ENCODE measurements at places on chromosomes 13 and 19. TPM values are rescaled to one million over a fixed set of nuclear protein-coding genes. Genes with fewer than 3 reads are reported as not detected.
A peak's percentile ranks its signal among the peaks of the same experiment; 100 is the strongest.

DNA sequence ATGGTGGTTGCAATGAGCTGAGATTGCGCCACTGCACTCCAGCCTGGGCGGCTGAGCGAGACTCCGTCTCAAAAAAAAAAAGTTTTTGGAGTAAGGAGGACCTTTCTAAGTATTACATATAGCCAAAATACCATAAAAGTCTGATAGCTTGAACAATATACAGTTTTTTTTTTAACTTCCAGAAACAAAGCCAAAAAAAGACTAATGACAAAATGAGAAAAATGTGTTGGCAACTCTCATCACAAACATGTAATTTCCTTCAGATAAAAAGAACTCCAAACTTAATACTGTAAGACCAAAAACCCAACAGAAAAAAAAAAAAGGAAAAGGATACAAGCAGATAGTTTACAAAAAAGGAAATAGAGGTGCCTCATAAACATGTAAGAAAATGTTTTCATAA lies 68.2 kb upstream of the MED4 start:
- H3K27ac ChIP-seq, result no peak overlapping the region
- DNase-seq, result no peak
- no peaks in the 10 kb centered on the region for H3K27me3 ChIP-seq
- no peaks in the 10 kb centered on the region for H3K36me3 ChIP-seq

DNA sequence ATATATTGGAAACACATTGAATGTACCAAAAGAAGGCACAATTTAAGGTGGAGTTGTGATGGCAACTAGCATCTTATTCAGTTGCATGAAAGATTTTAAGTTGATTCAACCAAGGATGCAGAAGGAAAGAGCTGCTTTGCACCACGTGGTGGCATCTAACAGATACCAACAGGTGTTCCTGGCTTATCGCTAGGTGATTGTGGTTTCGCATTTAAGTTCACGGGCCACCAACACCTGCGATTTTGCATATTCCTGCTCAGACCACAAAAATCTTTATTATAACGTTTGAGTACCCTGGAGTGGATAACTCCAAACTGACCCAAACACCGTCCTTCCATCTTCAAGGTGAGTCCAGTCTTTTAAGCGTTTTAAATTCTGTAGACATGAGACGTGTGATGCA lies 45.3 kb downstream of the RGCC start:
- H3K27me3 ChIP-seq, result peaks cover 15% of the 10 kb centered on the region
- no peak for DNase-seq
- no peak overlapping the region for H3K27ac ChIP-seq

Gene TSPAN16
- not detected for total RNA-seq

DNA sequence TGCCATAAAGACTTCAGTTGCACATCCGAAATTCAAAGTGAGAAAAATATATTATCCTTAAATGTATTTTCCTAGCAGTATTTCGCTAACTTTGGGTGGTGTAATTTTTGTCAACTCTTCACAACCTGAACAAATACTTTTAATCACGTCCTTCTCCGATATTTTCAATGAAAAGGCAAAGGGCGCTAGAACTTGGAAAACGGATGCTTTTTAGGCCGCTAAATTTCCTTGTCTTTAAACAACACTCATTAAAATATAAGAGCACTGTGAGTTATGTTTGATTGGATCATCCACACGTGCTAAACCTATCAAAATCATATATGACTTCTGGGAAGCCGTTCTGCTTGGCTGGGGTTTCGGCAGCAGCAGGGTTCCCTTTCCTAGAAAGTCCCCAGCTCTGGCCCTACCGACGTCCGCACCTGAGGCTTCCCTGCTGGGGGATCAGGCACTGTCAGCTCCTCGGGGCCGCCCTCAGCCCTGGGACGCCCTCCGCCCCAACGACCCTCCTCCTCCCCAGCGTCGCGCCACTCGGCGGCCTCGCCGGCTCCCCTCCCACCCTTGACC lies 462 bp upstream of the MPHOSPH8 start:
- no peaks in the 10 kb centered on the region for H3K4me1 ChIP-seq
- H3K36me3 ChIP-seq, result peaks cover 9% of the 10 kb centered on the region

Gene TEX29
- total RNA-seq, result not detected

Gene COG3
- 12.5 TPM for total RNA-seq

DNA sequence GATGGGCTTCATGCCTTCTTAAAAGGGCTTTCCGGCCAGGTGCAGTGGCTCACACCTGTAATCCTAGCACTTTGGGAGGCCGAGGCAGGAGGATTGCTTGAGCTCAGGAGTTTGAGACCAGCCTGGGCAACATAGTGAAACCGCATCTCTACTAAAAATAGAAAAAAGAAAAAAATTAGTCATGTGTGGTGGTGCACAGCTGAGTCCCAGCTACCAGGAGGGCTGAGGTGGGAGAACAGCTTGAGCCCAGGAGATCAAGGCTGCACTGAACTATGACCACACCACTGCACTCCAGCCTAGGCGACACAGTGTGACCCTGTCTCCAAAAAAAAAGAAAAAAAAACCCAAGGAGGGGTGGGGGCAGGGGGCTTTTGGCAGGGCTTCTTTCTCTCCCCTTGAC lies 7.2 kb downstream of the CARS2 start:
- no peak overlapping the region for H3K27ac ChIP-seq
- no peaks in the 10 kb centered on the region for H3K4me1 ChIP-seq
- no peaks in the 10 kb centered on the region for H3K27me3 ChIP-seq
- DNase-seq, result no peak
- no peak overlapping the region for H3K4me3 ChIP-seq
- H3K36me3 ChIP-seq, result peaks cover 59% of the 10 kb centered on the region

- DNase-seq, result no peak
- H3K27ac ChIP-seq, result no peak overlapping the region
- H3K4me3 ChIP-seq, result no peak overlapping the region
- H3K36me3 ChIP-seq, result no peaks in the 10 kb centered on the region
- no peaks in the 10 kb centered on the region for H3K4me1 ChIP-seq
These were observed 353.2 kb downstream of the DNAJC15 start for GRCh38 chr13:43376596-43376995.

Gene CDX2
- 0.04 TPM for total RNA-seq

Gene TMC4
- 0.36 TPM for total RNA-seq

GRCh38 chr19:16224293-16225045 lies 26.8 kb downstream of the AP1M1 start:
- no peak overlapping the region for H3K27ac ChIP-seq
- DNase-seq, result no peak
- no peak overlapping the region for H3K4me3 ChIP-seq
- peaks cover 35% of the 10 kb centered on the region for H3K36me3 ChIP-seq

DNA sequence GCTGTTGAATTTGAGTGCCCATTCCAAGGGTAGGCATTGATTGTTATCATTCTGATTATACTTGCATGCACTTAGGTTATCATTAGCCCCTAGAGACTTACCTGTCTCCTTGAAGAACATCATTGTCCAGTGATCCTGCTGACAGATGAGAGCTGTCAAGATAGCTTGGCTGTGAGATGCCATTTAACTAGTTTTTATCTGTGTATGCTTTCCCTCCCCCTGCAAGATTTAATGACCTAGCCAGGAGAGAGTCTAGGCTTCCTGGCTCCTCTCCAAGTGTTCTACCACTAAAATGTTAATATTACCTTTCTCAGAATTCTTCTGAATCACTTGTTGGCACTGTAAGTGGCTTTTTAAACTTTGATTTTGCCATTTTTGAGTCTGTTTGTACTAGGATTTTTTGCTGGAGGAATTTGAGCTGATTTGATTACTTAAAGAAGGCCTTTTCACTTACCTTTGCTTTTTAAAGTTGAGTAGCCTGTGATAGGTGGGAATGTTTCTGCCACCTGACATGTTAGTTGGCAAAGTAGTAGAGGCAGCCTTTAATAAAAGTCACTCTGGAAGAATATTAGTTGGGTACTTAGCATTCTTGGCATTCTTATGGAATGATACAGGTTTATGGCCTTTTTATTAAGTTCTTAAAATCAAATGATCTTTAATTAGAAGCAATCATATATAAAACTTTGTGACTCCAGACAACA lies 41.1 kb downstream of the ARHGAP35 start:
- H3K4me1 ChIP-seq, result peaks cover 3% of the 10 kb centered on the region
- no peaks in the 10 kb centered on the region for H3K36me3 ChIP-seq
- no peaks in the 10 kb centered on the region for H3K27me3 ChIP-seq

DNA sequence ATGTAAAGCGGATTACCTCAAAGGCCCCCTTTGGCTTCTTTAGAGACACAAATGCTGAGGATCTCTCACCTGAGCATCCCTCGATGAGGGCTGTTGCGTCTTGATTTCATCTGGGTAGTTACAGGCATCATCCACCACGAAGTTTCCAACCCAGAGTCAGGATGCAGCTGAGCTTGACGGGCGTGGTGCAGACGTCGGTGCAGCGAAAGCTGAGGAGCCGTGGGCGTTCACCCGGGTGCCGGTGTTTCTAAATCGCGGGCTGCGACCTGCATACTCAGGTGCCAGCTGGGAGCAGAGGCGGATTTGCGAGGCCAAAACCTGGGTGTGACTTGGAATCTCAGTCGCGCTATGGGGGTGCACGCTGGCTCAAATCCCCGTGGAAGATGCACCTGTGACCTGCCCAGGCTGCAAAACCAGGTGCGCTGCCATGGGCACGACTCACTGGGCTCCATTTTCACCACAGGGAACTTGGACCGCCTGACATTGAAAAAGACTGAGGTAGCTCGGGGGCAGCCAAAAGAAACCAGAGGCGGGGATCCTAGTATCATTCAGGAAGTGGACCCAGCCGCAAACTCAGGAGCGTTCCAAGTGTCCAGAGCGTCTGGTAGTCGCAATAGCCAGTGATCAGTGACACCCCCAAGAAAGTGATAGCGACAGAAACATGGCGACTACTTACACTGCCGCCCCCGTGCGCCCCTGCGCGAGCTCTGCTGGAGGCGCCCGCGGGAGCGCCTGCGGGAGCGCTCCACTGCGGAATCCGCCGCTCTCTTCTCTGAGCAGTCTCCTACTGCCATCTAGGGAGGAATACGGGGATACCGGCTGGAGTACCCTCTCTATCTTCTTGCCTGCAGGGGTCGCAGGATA lies 36.4 kb upstream of the IGFL4 start:
- H3K27me3 ChIP-seq, result peaks cover 13% of the 10 kb centered on the region
- H3K4me1 ChIP-seq, result peaks cover 8% of the 10 kb centered on the region
- H3K27ac ChIP-seq, result no peak overlapping the region
- H3K36me3 ChIP-seq, result no peaks in the 10 kb centered on the region
- peak; percentile 88 for DNase-seq

- peaks cover 16% of the 10 kb centered on the region for H3K4me1 ChIP-seq
- H3K36me3 ChIP-seq, result no peaks in the 10 kb centered on the region
- no peak overlapping the region for H3K27ac ChIP-seq
- H3K27me3 ChIP-seq, result no peaks in the 10 kb centered on the region
- H3K4me3 ChIP-seq, result no peak overlapping the region
- DNase-seq, result no peak
These were observed 77.5 kb upstream of the CLDN10 start for GRCh38 chr13:95474992-95475391.

DNA sequence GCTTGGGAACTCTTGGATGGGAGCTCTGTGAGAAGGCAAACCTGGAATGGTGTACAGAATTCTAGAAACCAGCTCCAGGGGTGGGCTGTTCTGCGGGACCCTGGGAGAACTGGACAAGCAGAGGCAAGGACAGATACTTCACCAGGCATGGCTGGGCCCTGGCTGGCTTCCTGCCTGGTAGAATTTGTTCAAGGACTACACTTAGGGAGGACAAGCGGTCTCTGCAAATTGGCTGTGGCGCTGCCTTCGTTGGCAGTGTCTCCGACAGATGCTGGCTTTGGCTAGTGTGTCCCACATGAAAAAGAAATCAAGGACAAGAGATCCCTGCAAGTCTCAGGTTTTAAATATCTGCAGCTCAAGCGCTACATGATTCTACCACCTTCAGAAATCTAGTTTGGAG lies 12.4 kb downstream of the CEBPG start:
- H3K27ac ChIP-seq, result no peak overlapping the region
- no peaks in the 10 kb centered on the region for H3K27me3 ChIP-seq
- no peak for DNase-seq
- no peak overlapping the region for H3K4me3 ChIP-seq
- peaks cover 8% of the 10 kb centered on the region for H3K36me3 ChIP-seq
- H3K4me1 ChIP-seq, result no peaks in the 10 kb centered on the region

DNA sequence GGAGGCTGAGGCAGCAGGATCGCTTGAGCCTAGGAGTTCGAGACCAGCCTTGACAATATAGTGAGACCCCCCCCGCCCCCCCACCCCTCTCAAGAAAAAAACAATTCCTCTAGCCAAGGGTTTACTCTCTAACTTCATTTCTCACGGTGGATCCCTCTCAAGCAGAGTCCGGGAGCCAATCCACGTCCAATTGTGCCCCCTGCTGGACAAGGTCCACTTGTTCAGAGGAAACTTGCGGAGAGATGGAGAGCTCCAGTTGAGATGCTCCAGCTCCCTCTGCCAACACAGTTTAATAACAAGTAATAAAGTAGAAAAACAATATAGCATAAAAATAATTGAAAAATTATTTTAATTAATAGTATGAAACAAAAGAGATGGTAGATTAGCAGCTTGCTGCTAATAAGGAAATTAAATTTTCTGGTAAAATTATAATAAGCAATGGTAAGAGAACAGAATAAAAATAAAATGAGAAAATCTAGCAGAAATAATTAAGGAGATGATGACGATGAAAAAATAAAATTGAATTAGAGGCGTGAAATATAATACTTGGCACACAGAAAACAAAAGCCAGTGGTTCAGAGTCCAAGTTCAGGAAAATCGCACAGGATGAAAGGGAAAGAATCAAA lies 14.5 kb upstream of the SIGLEC14 start:
- no peak overlapping the region for H3K4me3 ChIP-seq
- H3K36me3 ChIP-seq, result no peaks in the 10 kb centered on the region
- H3K27me3 ChIP-seq, result no peaks in the 10 kb centered on the region
- H3K27ac ChIP-seq, result no peak overlapping the region
- peak; percentile 79 for DNase-seq

Gene EPS8L1
- 17.3 TPM for total RNA-seq

DNA sequence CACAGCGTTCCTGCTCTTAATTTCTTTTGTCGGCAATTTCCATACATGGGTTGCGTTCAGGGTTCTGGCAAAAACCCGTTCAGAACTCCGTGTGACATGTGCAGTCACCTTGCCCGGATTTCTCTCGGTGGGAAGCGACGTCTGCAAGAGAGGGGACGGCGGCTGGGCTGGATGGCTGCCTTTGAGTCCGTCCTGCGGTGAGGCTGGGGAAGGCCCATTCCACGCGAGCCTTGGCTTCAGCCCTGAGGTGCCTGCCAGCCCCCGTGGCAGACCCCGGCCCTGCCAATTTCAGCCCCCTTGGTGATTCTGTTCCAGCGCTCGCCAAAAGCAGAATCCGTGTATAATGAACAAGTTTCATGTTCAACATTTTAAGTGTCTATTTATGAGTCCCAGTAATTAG lies 72.6 kb upstream of the TSHZ3 start:
- H3K36me3 ChIP-seq, result no peaks in the 10 kb centered on the region
- DNase-seq, result no peak
- H3K27me3 ChIP-seq, result peaks cover 8% of the 10 kb centered on the region
- H3K27ac ChIP-seq, result no peak overlapping the region

GRCh38 chr19:5369962-5370367 lies 29.4 kb upstream of the PTPRS start:
- H3K4me3 ChIP-seq, result peak overlapping the region; percentile 7
- no peak overlapping the region for H3K27ac ChIP-seq
- H3K27me3 ChIP-seq, result no peaks in the 10 kb centered on the region
- H3K36me3 ChIP-seq, result no peaks in the 10 kb centered on the region
- H3K4me1 ChIP-seq, result no peaks in the 10 kb centered on the region
